ENCODE measurements at places on chromosomes 3 and 15.

DNA sequence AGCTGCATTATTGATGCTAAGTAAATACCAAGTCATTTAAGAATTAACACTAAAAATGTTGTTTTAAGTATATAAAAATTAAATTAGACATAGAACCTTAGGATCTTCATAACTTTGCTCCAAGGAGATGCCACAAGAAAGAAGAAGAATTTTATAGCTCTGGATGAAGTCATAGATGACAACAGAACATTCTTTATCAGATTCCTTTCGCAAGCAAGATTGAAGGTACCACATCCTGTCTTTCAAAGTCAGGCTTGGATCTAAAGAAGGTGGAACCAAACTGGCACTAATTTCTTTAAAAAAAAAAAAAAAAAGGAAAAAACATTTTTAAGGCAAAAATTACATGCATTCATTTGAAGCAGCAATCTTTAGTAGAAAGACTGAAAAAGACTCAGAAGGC lies 62.5 kb downstream of the POLQ start:
- no peak for DNase-seq

DNA sequence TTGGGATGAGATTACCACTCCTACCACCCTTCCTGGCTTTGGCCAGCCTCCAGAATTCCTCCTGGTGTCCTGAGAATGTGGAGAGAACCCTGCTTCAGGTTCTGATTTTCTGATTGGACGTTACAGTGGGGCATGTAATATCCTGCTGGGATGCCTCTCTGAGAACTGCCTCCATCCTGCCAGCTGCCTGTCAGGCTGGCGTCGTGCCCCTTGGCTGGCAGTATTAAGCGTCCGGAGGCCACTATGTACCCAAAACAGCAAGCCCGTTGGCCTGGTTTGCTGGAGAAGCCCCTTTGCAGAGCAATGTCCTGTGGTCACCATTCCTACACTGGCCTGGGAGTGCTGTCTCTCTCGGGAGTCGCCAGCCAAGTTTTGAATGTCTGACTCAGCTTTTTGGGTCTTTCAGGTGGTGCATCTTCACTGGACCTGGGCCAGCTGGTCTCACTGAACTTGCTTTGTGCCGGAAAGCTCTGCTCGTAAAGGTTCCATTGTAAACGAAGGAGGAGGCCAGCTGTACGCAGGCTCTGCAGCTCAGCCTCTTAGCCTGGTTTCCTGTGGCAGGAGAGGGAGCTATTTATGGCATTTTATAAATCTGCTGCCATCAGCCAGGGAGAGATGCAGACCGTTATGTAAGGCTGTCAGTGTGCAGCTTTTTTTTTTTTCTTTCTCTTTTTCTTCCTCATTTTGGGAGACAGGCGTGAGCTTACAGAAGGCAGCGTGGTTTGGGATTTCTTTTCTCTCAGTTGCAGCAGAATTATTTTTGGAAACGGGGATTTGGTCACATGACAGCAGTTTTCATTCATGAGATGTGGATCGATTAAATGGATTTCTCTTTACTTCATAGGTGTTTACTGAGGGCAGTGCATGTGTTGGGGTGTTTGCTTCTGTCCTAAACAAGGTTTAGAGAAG lies 19.0 kb upstream of the TRAK1 start:
- no peak for DNase-seq

- DNase-seq: no peak
Measured at GRCh38 chr3:70614111-70614510, 301.7 kb upstream of the MDFIC2 start.

DNA sequence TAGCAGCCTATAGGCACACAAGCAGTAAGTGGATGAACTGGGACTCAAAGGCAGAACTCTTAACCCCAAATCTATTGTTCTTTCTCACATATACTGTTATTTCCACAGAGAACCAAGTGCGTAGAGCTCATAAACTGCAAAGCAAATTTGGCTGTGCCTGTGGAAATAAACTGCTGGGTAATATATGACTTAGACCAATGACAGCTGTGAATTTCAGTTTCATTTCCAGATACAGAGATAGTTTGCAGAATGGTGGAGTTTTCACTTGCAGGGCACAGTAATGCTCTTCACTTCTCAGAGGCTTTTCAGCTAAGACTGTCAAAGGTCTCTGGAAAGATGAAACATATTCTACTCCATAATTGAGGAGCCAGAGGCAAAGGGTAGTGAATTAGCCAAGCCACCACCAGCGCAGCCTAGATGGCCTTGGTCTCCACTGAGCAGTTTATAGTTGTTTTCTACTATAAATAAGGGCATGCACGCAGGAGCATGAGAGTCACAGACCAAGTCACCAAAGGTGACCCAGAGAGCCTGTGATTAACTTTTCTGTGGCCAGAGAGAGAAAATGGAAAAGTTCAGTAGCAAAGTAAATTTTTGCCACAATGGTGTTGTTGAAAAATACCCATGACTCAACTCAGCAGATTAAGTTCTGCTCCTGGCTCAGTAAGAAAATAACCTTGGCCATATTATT lies 180.7 kb upstream of the GRM7 start:
- no peak for DNase-seq

DNA sequence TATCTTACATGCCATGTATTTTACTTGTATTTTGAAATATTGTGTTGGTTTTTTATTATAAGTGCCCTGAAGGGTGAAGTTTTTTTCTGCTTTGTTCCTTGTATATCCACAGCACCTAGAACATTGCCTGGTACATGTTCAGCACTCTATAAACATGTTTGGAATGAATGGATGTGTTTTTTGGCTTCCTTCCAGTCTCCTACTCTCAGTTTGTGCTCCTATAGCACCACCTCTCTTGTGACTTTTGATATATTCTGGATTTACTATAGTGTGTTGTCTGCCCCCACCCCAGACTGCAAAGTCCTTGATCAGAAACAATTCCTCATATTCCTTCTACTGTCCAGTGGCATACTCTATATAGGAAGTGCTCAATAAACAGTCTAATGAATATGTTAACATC lies 60.6 kb downstream of the PLCL2 start:
- DNase-seq: no peak

DNA sequence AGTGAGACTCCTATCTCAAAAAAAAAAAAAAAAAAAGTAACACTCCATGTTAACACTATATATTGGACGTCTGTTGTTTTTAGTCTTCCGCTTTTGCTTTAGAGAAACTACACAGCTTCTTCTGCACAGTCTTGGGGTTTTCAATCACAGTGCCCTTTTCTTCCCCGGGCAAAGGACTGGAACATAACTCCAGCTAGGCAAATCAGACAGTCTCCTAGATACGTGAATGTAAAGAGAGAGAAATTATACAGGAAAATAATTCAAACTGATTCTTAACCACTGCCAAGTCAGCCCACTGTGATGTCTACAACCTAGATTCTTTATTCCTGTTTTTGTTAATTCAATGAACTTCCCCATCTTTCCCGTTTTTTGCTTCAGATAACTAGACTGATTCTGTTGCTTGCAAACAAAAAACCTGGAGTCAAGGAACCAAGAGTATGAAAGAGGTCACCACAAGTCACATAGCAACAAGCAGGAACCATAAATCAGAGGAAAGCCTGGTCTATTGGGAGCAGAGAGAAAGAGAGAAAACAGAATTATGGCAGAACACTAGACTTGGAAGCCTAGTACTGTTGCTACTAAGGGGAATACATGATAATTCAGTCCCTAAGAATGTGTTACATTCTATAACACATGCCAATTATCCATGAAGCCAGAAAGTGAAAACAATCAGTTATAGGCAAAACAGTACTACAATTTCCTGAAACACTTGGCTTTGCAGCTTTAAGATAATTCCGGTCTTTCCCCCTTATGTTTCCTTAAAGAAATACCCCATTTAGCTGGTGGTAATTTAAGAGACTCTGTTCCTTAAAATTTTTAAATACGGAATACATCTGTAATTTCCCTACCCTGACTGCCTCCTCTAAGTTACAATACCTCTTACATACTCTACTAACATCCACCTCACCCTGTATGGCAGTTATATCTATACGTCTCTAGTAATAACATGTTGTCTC lies 63.1 kb downstream of the TBL1XR1 start:
- DNase-seq: no peak

GRCh38 chr15:68606375-68606774 lies 27.6 kb downstream of the CORO2B start:
- DNase-seq: no peak

- no peak for DNase-seq
Measured at GRCh38 chr15:92385096-92385495, 8.6 kb upstream of the ST8SIA2 start.

- no peak for DNase-seq
Measured at GRCh38 chr15:94100863-94101262, 130.5 kb upstream of the MCTP2 start.

DNA sequence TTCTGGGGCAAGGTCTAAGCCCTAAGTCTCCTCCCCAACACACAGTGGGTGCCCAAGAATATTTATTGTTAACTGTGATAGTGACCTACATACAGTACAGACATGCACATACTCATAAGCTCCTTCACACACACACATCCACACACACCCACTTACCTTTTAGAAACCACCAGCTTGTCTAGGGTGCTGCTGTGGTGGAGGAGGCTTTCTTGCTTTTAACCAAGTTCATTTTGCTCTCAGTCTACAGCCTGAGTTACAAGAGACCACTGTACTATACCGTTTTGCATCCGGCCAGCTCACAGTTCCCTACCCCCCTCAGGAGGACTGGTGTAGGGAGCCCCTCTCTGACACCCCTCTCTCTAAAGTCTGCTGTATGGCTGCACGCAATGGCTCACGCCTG lies 16.7 kb downstream of the DAPK2 start:
- no peak for DNase-seq

DNA sequence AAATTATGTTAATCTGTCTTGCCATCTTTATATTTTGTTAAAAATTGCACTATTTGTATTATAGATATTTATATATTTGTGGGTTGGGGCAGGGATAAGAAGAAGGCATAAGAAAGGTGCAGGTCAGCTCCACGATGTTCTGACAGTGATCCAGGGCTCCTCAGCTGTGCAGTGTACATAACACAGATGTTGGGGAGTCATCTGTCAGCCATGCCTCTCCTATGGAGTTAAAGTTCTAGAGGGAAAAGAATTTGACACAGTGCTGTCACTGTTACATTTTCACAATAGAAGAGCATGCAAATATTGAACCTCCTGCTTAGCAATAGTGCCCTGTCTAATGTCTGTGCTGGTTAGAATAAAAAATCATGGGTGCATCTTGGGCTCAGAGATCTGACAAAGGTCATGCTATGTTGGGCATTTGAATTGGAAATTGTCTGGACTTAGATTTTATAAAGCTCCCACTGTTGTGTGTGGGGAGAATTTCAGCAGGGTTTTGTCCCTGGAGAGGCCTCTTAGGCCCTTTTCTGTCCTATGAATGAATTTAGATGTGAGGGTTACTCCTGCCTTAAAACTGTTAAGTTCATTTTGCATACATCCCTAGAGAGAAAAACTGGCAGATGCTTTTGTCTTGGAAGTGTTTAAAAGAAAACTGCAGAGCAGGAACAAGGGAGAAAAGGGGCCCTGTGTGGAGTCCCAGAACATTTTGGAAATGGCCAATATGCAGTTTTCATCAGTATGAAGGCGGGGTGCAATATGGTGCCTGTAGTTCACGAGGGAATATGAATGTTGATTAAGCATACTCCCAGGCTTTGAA lies 20.4 kb downstream of the CDIN1 start:
- no peak for DNase-seq

GRCh38 chr15:66096688-66097058 lies 156.9 kb downstream of the MEGF11 start:
- no peak for DNase-seq

GRCh38 chr3:52052831-52053306 lies 3.5 kb downstream of the DUSP7 start:
- no peak for DNase-seq

- no peak for DNase-seq
Measured at GRCh38 chr15:63191895-63192618, 2.7 kb downstream of the RAB8B start.

GRCh38 chr3:192929755-192930547 lies 12.3 kb upstream of the MB21D2 start:
- no peak for DNase-seq

DNA sequence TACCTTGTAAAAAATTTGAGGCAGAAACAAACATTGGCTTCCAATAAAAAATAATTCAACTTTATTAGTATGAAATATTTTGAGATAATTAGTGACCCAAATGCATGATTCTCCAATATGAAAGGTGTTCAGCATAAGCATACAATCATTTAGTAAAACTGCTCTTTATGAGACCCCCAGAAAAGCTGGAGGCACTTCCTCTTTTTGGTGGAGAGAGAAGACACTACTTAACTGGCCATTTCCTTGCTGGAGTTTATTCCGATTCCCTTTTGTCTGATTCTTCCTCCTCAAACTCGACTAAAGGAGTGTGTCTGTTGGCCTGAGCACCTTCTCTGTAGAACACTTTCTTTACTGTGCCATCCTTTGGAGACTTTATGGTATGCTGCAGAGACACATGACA lies 34.8 kb upstream of the DCUN1D1 start:
- no peak for DNase-seq

Data from GM18507 (cell line).